ENCODE measurements at places on chromosomes 11 and 22. TPM values are rescaled to one million over a fixed set of nuclear protein-coding genes. Genes with fewer than 3 reads are reported as not detected.

The TIMP3 gene
- 0.72 TPM for polyA plus RNA-seq

The FAT3 gene
- polyA plus RNA-seq: 53.6 TPM

The ASCL3 gene
- polyA plus RNA-seq: not detected

The TBX1 gene
- polyA plus RNA-seq: not detected

The CTSF gene
- 2.7 TPM for polyA plus RNA-seq

The NRXN2 gene
- 68.0 TPM for polyA plus RNA-seq

The CASP5 gene
- polyA plus RNA-seq: not detected

The CADM1 gene
- polyA plus RNA-seq: 92.1 TPM

The CABP4 gene
- not detected for polyA plus RNA-seq

The MMP13 gene
- not detected for polyA plus RNA-seq

The CD248 gene
- not detected for polyA plus RNA-seq

The SLC7A4 gene
- not detected for polyA plus RNA-seq

The BCO2 gene
- 7.4 TPM for polyA plus RNA-seq

The OR56A5 gene
- polyA plus RNA-seq: not detected

The CDHR5 gene
- polyA plus RNA-seq: not detected

The ZNF215 gene
- polyA plus RNA-seq: 0.38 TPM

The SLC22A8 gene
- not detected for polyA plus RNA-seq

The OR4A16 gene
- not detected for polyA plus RNA-seq

The BACE1 gene
- 20.6 TPM for polyA plus RNA-seq

The TUBA8 gene
- 1.8 TPM for polyA plus RNA-seq

The LRRC55 gene
- polyA plus RNA-seq: 3.3 TPM

The PNPLA5 gene
- polyA plus RNA-seq: not detected

Data from neural cell (in vitro differentiated cells).